HS-27A (cell line): ENCODE measurements at places on chromosomes 13 and 19.

GRCh38 chr19:49439836-49440235 lies 1.5 kb downstream of the SLC17A7 start:
- DNase-seq, result no peak

GRCh38 chr19:48985711-48986110 lies 7.4 kb downstream of the GYS1 start:
- no peak for DNase-seq

GRCh38 chr19:10692673-10693264 lies 8.5 kb upstream of the QTRT1 start:
- no peak for DNase-seq

DNA sequence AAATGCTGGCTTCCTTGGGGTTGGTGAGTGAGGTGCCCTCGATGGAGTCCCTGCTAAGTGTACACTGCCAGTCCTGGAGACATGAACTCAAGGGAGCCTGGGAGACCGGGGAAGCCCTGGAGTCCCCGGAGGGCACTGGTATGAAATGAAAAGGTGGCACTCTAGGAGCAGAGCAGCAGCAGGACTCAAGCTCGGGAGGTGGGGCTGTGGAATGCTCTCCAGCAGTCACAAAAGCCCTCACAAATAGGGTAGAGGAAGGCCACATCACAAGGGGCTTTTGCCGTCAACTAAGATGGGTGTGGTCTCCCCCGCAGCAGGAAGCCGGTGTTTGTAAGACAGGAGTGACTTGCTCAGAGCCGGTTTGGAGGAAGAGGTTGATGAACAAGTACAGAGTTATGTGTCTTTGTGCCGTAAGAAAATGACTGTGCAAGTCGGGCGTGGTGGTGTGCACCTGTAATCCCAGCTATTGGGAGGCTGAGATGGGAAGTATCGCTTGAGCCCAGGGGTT lies 19.3 kb downstream of the CCNE1 start:
- no peak for DNase-seq

GRCh38 chr19:11437955-11438354 lies 2.5 kb downstream of the PRKCSH start:
- DNase-seq, result no peak

- DNase-seq, result no peak
These were observed 139.9 kb upstream of the PCDH9 start for GRCh38 chr13:67369895-67370660.

DNA sequence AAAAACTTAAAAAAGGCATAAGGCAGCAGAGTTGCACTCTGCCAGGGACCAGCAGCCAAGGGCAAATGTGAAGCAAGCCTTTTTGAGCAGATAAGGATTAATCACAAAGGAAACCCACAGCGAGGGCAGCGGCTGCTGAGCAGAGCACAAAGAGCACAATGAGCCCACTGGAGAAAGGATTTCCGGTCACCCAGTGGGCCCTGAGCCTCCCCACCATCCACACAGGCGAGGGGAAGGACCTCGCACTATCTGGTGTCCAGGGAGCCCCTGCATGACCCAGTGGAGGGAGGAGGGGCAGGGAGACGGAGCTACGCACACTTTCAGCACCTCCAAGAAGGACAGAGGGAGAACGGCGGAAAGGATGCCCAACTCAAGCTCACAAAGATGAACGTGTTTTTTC lies 40.0 kb downstream of the COL4A1 start:
- DNase-seq, result no peak

DNA sequence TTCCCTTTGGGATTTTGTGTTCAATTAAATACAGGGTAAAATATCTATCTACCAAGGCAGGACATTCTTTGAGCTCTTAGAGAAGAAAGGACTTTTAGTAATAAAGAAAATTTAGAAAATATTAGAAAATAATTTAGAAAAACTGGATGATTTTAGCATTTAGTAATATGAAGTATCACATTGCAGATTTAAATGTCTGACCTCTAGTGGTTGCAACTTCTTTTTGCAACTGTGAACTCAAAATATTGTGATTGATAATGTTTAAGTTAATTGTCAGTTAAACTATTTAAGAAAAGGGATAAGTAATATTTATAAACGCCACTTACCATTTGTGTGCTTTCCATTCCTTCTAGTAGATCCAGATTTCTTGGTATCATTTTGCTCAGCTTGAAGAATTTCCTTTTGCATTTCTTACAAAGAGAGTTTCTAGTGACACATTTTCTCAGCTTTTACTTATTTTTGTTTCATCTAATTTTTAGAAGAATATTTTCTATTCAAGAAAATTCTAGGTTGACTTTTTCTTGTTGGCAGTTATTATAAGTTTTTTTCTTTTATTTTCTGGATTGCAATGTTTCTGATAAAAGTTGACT lies 10.3 kb upstream of the POSTN start:
- DNase-seq, result no peak

DNA sequence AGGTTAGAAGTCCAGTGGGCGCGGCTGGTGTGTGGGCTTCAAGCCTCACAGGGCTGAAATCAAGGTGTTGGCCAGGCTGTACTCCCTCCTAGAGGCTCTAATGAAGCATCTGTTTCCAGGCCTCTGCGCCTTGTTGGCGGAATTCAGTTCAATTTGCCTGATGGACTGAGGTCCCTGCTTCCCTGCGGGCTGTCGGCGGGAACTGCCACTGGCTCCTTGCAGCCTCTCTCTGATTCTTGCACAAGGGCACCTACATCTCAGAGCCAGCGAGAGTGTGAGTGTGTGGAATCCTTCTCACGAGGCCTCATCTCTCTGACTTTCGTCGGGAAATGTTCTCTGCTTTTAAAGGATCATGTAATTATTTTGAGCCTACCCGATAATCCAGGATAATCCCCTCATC lies 128.6 kb downstream of the DLEU7 start:
- DNase-seq, result no peak

DNA sequence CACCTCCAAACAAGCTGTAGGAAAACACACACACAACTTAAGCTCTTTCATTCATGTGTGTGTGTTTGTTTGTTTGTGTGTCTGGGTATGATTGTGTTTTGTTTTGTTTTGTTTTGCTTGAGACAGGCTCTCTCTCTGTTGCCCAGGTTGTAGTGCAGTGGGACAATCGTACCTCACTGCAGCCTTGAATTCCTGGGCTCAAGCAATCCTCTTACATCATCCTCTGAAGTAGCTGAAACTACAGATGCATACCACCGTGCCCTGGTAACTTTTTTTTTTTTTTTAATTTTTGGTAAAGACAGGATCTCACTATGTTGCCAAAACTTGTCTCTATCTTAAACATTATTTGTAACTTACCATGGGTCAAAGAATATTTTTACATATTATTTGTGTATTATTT lies 431.7 kb downstream of the SLITRK1 start:
- no peak for DNase-seq

- no peak for DNase-seq
These were observed 57.2 kb downstream of the SPATA13 start for GRCh38 chr13:24217601-24218281.

- no peak for DNase-seq
These were observed 32.9 kb upstream of the SLC7A9 start for GRCh38 chr19:32902448-32902847.

- no peak for DNase-seq
These were observed 165.2 kb downstream of the URI1 start for GRCh38 chr19:30107251-30107650.

- DNase-seq, result no peak
These were observed 12.2 kb downstream of the MED26 start for GRCh38 chr19:16615808-16616207.

DNA sequence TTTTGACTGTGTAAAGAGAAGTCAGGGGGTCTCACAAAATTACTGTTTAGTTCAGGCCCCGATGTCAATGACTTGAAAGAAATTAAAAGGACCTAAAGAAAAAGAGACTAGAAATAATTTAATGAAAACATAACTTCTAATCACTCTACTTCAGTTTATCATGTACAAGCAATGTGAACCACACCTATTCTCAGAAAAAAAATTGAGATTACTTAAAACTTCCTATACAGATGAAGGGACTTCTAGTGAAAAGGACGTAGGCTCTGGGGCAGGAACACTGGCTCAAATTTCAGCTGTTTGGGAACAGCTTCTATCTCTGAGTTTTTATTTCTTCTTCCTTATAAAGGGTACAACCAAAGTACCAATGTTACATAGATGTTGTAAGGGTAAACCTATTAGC lies 38.0 kb downstream of the TPT1 start:
- DNase-seq, result no peak

- DNase-seq, result no peak
These were observed 18.3 kb downstream of the ZIC5 start for GRCh38 chr13:99953138-99953755.

- no peak for DNase-seq
These were observed 389.5 kb downstream of the PCDH9 start for GRCh38 chr13:66840621-66841020.

DNA sequence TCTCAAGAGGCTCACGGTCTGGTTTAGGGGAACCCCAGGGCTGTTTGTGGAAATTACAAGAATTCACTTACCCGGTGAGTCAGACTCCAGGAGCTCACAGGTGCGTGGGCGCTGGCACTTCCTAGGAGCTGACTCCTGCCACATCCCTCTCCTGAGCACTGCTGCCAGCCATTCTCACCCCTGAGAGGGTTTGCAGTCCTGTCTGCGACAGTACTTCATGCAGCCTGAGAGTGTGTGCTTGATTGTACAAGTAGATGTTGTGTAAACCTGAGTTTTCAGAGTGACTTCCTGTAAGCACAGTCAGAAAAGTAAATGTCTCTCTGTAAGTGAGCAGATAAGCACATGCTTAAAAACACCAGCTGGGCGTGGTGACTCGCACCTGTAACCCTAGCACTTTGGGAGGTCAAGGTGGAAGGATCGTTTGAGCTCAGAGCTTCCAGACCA lies 8.1 kb downstream of the MRPL4 start:
- no peak for DNase-seq

DNA sequence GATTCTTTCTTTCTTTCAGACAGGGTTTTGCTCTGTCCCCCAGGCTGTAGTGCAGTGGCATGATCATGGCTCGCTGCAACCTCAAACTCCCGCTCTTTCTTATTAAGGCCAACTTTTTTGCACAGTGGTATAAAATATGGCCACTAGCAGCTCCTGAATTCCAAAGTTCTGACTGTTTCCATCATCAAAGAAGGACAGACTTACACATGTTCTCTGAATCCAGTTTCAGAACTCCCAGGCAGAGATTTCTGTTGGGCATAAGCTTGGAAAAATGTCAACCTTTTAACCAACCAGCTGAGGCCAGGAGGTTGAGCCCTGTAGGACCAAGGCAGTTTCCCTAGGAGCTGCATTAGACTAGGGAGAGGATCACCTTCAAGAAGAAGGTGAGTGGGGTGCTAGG lies 184.1 kb downstream of the HS6ST3 start:
- DNase-seq, result no peak

GRCh38 chr19:861756-862580 lies 2.5 kb downstream of the CFD start:
- DNase-seq, result no peak

- DNase-seq, result no peak
These were observed 437.6 kb downstream of the HS6ST3 start for GRCh38 chr13:96527497-96527896.

DNA sequence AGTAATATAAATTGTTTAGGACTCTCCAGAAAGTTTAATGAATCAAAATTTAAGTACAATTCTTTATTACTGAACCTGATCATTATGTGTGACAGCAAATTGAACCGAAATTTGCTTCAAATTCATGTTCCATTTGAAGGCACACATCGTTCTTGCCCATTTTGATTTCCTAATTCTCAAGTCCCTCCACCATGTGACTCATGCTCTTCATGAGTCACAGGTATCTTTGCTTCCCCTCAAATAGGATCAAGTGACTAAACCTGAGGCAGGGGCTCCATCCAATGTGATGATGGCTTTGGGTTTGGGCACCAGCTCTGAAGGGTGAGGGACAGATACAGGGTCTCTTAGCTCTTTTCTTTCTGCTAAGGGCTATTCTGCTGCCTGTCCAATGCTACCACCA lies 86.1 kb downstream of the THSD1 start:
- DNase-seq, result no peak

- DNase-seq, result no peak
These were observed 92.3 kb upstream of the ANKRD10 start for GRCh38 chr13:111007209-111007608.

GRCh38 chr13:31797154-31797775 lies 57.9 kb downstream of the RXFP2 start:
- no peak for DNase-seq

DNA sequence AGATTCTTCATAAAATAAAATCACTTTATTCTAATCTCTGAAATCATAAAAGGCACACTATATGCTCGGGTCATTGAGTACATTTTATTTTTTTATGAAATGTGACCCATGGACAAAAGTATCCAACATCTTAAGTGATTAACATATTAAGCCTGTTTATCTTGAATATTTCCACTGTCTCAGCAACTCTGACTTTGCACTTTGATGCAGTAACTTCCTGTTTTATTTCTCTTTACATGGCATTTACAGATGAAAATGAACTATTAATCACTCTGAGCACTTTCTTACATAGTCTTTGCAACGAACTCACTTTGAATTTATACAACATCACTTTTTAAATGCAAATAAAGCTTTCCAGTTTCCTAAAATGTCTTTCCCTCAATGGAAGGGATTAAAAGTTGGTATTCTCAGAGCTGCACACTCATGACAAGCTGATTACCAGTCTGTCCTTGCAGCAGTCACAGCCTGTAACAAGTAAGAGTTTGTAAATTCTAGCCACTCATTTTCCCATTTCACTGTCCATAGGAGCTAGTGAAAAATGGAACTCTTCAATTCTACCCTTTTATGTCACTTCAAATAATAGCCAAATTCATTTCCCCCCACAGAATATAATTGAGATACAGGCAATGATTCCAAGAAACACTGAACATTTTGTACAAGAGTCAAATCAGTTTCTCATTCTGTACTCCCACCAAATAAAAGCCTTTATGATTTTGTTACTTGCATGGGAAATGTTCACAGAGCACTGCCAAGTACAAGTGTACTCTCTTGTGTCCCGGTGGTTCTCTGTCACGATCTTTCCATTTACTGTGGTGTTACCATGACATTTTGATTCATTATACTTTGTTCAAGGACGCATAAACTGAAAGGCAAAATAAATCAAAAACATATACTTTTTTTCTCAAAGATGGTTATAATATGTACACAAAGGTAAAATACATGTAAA lies 1968.9 kb downstream of the PCDH9 start:
- no peak for DNase-seq

DNA sequence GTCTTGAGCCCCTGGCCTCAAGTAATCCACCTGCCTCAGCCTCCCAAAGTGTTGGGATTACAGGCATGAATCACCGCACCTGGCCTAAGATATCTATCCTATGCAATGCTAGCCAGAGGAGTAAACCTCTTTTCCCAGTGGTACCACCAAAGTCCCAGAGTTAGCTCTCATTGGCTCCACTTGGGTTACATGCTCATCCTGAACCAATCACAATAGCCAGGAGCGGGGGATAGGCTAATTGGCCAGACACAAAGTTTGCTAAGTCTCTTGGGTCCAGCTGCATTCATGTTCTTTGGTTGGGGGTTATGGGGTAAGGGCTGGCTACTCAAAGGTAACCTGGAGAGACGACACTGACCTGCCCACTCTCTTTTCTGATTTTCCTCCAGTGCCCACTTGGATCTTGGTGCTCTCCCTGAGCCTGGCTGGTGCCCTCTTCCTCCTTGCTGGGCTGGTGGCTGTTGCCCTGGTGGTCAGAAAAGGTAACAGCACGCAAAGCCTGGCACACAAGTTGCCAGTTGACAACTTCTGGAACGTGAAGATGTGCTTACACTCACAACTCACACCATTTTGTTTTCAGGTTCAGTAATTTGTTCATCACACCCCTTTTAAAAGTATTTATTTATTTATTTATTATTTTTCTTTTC lies 7.8 kb downstream of the C19orf38 start:
- no peak for DNase-seq
